A375 (cell line): ENCODE measurements at places on chromosomes 4 and X. TPM values are rescaled to one million over a fixed set of nuclear protein-coding genes. Genes with fewer than 3 reads are reported as not detected.

GATA1 gene
- not detected in 2 replicates for total RNA-seq

LEF1 gene
- 30.4 and 33.9 TPM in 2 replicates for total RNA-seq

SHROOM3 gene
- total RNA-seq: 11.7 and 13.1 TPM in 2 replicates

RAB9B gene
- total RNA-seq: 0.23 and 0.34 TPM in 2 replicates

KIT gene
- not detected in 2 replicates for total RNA-seq

TRIM75 gene
- total RNA-seq: not detected in 2 replicates

MAGEC1 gene
- 0.15 and 0.19 TPM in 2 replicates for total RNA-seq

ARHGAP36 gene
- total RNA-seq: not detected in 2 replicates

CENPVL2 gene
- total RNA-seq: not detected in 2 replicates

USP51 gene
- total RNA-seq: 0.05 and 0.26 TPM in 2 replicates

RAB40AL gene
- total RNA-seq: 0.13 and 0.94 TPM in 2 replicates

KLB gene
- total RNA-seq: not detected in 2 replicates

SLC6A8 gene
- 31.5 and 51.9 TPM in 2 replicates for total RNA-seq

RIPPLY1 gene
- not detected in 2 replicates for total RNA-seq

TDO2 gene
- total RNA-seq: 0.41 TPM in 1 of 2 replicates, not detected in the other

PLCXD1 gene
- 22.3 and 24.1 TPM in 2 replicates for total RNA-seq

USP26 gene
- not detected in 2 replicates for total RNA-seq

UGT2B15 gene
- not detected in 2 replicates for total RNA-seq

IRS4 gene
- 0.64 and 0.75 TPM in 2 replicates for total RNA-seq

IBSP gene
- not detected in 2 replicates for total RNA-seq

PSAPL1 gene
- not detected in 2 replicates for total RNA-seq

ANKRD50 gene
- total RNA-seq: 27.1 and 30.3 TPM in 2 replicates

ARX gene
- total RNA-seq: not detected in 2 replicates

RTL9 gene
- total RNA-seq: 0.11 and 0.23 TPM in 2 replicates

PLAC8 gene
- 6.5 and 7.5 TPM in 2 replicates for total RNA-seq

VEGFD gene
- not detected in 2 replicates for total RNA-seq

YY2 gene
- 2.3 and 2.5 TPM in 2 replicates for total RNA-seq

USP17L21 gene
- not detected in 2 replicates for total RNA-seq

L1CAM gene
- total RNA-seq: 41.7 and 45.7 TPM in 2 replicates

DOCK11 gene
- 5.5 and 9.1 TPM in 2 replicates for total RNA-seq

PWWP3B gene
- total RNA-seq: not detected in 2 replicates

ADH6 gene
- not detected in 2 replicates for total RNA-seq

FANCB gene
- 10.8 and 12.4 TPM in 2 replicates for total RNA-seq

CACNA1F gene
- not detected in 2 replicates for total RNA-seq

ARHGAP4 gene
- 65.6 and 85.4 TPM in 2 replicates for total RNA-seq

CT45A9 gene
- total RNA-seq: not detected in 2 replicates
